ENCODE measurements at places on chromosomes 6 and 20.

DNA sequence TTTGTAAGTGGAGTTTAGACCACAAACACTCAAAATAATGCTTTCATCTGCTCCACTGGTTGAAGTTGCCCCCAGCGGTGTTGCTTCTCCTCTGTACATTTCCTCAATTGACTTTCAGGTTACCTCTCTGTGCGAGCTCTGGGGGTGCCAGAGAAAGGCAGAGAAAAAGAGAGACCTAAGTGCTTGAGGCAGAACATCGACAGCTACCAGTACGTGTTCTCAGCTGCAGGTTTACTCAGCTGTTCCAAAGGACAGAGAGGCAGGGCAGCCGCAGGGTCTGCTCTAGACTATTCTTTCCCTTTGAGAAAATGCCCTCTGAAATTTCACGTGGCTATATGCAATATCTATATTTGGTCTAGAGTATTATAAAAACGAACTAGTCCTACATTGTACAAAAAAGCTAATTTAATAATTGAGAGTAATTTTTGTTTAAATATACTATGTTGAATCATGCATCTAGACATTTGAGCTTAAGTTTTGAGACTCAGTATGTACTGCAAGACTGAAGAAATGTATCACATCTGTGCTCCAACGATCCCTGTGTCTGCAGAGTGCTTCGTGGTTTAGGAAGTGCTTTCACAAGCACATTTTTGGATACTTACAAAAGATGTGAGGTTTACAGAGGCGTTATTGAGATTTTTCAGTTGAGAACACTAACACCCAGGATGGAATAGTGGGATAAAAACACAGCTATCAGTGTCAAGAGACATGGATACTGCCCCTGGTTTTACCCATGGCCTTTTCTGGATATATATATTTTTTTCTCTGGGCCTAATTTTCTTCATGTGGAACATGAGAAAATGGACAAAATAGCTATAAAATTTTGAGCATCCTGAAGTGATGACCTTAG is 453.6 kb upstream of the FLRT3 start:
- DNase-seq, result peak; percentile 79

DNA sequence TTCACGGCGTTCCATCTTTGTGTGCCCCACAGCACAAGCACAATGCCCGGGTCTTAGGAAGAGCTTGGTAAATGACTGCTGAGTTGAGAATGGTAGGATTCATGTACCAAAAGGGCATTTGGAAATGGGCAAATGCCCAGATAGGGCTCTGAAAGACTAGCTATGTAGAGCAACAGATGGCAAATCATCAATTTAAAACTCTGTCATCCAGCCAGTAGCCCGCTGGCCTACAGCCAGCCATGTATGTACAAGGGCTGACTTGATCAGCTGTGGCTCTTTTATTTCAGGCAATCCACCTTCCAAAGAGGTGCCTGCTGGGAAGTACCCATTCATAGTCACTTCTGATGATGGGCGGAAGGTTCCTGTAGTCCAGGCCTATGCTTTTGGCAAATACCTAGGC is 35.1 kb downstream of the NT5E start:
- no peak for DNase-seq

DNA sequence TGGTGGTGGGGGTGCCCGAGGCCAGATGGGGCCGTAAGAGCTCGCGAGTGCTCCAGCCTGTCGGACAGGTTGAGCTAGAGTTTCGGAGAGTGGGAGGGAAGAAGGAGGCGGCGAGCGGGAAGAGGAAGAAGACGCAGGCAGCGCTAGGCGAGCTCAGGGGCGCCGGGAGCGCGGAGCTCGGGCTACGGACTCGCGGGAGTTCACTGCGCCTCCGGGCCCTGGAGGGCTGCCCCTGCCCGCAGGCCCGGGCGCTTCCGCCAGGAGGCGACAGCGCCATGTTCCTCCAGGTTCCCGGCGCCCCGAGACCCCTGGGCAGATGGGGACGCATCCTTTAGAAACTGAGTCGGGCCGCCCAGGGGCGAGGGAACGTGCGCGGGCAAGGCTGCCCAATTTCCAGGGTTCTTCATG is 984 bp downstream of the TFAP2C start:
- DNase-seq, result peak; percentile 86

DNA sequence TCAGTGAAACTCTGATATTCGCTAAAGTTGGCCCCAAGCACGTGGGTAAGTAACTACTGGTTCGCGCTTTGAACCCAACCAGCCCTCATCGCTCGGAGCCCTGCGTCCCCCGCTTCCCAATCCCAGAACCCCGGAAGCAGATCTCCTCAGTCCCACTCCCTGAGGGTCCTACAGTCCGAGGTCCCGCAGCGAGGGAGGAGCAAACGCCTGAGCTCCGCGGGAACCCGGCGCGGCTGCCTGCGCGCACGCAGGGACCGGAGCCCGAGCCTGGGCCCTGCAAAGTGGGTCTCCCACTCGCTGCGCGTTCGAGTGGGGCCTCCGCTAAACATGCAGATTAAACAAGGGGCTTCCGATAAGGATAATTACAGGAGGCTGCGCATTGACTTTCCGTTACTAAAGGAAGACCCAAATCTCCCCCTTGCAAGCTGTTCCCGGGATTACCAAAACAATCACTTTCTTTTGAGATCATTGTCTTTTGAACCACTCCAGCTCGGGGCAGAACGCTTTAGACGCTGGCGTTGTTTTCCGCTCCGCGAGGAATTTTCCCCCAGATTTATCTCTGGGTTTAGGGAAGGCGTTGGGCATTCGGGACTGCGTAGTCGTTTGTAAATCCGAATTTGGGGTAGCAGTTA is 1.3 kb upstream of the VSX1 start:
- DNase-seq, result no peak

GRCh38 chr20:48616481-48616880 is 211.3 kb downstream of the PREX1 start:
- DNase-seq, result no peak

DNA sequence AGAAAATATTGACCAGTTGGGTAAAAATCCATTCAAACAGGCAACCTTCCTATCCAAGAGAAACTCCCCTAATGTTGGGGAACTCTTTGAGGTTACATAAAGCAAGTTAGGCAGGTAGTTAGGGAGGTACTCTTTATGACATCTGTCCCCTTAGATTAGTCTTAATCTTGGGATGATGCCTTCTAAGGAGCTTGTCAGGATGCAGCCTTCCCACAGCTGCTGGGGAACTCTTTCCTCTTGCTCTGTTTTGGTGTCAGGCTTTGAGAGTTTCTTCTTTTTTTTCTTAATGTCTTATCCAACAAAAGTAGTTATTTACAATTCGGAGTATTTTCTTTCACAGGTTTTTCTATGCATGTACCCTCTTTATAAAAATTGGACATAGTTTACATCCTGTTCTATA is 194.8 kb downstream of the CDKAL1 start:
- DNase-seq, result no peak

DNA sequence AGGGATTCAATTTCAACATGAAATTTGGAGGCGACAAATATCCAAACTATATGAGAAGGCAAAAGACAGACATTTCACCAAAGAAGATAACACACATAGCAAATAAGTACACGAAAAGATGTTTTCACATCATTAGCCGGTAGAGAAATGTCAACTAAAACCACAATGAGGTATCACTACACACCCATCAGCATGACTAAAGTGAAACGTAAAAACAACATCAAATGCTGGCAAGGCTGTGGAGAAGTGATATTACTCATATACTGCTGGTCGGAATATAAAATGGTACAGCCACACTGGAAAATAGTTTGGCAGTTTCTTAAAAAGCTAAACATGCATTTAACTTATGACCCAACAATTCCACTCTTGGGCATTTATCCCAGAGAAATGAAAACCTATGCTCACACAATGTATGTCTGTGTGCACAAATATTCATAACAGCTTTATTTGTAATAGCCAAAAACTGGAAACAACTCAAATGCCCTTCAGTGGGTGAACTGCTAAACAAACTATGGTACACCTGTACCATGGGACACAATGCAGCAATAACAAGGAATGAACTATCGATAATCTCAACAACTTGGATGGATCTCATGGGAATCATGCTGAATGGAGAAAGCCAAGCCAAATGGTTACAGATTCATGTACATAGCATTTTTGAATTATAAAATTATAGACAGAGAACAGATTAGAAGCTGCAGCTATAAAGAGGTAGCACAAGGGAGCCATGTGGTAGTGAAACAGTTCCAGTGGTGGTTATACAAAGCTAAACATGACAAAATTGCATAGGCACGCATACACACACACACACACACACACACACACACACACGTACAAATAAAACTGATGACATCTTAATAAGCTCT is 8.6 kb downstream of the ADAT2 start:
- peak; percentile 12 for DNase-seq

DNA sequence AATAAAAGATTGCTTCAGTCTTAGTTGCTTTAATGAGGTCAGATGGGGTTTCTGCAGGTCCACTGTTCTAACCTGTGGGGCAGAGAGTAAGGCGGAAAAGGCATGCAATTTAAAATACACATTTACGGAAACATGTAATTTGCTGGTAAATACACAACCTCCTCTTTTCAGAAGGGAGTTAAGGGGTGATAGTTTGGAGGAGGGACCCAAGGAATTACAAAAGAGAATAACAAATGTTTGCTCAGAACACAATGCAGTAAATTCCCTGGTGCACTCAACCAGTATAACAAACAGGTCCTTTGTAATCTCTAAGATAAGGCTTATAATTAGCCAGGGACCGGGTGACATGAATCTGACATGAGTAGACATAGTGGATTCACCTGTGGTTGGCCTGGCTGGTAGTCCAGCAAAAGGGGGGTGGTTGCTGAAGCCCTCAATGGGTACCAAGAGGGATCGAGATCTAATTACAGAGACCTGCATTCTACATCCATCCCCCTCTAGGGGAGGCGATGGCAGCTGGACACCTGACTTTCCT is 295.1 kb downstream of the PHACTR1 start:
- DNase-seq, result no peak

DNA sequence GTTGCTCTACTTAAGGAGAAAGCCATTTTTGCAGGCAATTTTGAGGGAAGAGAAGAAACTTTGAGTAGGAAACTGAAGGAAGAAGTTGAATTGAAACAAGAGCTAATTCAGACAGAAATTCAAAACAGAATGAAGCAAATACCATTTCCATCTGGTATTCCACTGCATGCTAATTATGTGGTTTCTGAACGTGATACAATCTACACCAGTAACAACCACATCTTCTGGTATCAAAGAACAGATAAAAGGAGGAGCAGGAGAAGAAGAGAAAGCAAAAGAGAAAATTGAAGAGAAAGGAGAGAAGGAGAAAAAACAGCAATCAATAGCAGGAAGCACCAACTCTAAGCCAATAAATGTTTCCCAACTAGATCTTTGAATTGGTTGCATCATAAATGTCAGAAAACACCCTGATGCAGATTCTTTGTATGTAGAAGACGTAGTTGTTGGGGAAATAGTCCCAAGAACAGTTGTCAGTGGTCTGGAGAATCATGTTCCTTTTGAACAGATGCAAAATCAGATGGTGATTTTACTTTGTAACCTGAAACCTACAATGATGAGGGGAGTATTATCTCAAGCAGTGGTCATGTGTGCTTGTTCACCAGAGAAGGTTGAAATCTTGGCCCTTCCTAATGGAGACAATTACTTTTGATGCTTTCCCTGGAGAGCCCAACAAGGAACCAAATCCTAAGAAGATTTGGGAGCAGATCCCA is 132.4 kb downstream of the MACROD2 start:
- DNase-seq, result no peak

DNA sequence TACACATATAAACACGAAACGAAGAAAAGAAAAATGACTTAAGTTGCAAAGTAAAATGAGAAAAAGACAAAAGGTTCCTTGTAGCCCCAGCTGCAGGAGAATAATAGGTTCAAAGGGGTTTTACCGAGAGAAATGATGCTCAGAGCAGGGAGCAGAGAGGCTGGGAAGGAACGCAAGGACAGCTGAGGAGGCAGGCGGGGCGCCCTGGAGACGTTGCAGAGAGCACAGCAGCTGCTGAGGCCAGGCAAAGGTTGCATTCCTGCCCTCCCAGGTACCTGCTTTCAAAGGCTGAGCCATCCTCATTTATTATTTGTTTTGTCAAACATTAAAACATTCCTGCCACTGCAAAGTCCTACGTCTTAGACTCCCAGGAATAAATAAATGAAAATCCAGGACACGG is 16.2 kb upstream of the VAPB start:
- DNase-seq, result no peak

DNA sequence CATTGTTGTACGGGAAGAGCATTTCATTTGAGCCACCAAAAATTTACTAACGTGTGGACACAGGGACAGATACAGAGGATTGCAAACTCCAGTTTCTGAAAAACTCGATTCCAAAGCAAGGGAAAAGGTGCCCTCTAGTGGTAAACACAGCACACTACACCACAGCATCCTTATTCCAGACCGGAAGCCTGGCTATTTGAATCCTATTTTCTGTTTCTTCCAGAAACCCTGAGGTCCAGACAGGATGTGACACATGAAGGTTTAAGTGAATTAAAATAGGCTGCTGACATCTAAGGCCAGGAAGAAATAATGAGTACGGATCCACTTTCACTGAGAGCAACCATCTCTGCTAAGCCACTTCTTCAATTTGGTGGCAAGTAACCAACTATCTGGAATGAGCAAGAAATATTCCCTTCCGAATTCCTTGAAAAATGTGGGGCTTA is 31.8 kb upstream of the GMPR start:
- peak; percentile 87 for DNase-seq

GRCh38 chr6:146546443-146547043 is 2.9 kb downstream of the RAB32 start:
- peak; percentile 93 for DNase-seq

GRCh38 chr6:142189057-142189456 is 42.0 kb downstream of the VTA1 start:
- DNase-seq, result no peak

DNA sequence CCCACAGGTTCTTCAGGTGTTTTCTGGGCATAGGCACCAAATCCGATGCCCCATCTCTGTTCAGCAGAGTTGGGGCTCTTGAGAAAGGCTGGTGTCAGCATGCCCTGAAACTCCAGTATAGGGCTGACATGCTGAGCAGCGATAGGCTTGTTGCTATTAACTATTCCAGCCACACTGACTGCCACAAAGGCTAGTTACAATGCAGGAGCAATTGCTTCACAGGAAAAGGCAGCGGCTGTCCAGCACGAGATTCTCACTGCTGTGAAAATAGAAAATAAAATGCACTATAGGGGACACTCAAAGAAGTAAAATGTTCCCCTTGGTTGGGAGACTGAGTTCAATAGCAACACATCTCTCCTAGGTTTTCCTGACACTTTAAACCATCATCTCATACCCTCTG is 112.4 kb downstream of the BFSP1 start:
- DNase-seq, result no peak

- DNase-seq, result peak; percentile 40
These were observed 108.9 kb upstream of the EMILIN3 start for GRCh38 chr20:41475503-41475902.

Measured in AG10803 (cell line).